ENCODE measurements at places on chromosomes 7 and 10.

GRCh38 chr10:124344931-124345330, 73.8 kb downstream of the OAT start:
- DNase-seq, result no peak

DNA sequence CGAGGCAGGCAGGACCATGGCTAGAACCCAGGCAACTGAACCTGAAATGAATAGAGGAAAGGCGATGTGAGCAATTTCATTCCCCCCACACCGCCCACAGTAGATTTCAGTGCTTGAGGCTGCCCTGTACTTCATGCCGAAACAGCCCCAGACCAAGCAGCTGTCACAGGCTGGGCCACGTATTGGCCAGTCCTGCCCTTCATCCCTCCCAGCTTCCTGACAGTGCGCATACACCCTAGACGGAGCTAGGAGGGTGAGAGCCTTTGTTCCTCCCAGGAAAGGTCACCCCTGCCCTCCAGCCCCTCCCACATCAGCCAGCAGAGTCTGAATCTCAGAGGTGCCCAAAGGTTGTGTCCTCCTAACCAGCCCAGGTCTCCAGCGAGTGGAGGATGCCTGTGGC, 98.8 kb downstream of the ZMIZ1 start:
- no peak for DNase-seq

DNA sequence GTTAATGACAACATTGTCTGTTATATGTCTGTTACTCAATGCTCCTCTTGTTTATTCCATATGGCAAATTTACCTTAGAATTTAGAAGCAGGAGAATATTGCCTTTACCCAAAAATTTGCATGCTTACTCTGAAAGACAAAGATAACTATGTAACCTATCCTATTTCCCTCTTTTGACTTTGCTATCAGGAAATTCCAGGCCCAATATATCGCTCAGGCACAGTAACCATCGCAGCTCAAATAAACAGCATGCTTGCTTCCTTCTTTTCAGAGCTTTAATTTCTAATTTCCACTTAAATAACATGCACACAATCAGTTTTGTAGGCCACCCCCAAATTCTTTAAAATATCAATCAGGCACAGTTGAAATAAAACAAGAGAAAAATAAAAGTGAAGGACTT, 57.8 kb downstream of the EBLN1 start:
- no peak for DNase-seq

GRCh38 chr10:106595281-106595680, 569.2 kb downstream of the SORCS1 start:
- no peak for DNase-seq

- peak; percentile 52 for DNase-seq
Observed at GRCh38 chr7:35801392-35802101, 690 bp downstream of the SEPTIN7 start.

DNA sequence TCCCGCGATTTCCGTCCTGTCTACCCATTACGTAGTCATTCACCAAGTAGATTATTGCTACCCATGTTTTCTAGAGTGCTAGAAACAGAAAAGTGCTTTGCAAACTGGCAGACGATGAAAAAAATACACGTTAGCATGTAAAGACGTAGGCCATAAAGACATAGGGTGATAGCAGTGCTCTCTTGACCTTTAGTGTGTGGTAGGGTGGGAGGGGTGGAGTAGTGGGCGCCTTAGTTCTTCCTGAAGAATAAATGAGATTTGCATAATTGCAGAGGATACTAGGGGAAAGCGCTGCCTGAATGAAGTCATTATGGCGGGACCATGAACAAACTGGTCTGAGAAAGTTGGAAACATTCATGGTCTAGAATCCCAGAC, 948 bp downstream of the ZNF485 start:
- no peak for DNase-seq

DNA sequence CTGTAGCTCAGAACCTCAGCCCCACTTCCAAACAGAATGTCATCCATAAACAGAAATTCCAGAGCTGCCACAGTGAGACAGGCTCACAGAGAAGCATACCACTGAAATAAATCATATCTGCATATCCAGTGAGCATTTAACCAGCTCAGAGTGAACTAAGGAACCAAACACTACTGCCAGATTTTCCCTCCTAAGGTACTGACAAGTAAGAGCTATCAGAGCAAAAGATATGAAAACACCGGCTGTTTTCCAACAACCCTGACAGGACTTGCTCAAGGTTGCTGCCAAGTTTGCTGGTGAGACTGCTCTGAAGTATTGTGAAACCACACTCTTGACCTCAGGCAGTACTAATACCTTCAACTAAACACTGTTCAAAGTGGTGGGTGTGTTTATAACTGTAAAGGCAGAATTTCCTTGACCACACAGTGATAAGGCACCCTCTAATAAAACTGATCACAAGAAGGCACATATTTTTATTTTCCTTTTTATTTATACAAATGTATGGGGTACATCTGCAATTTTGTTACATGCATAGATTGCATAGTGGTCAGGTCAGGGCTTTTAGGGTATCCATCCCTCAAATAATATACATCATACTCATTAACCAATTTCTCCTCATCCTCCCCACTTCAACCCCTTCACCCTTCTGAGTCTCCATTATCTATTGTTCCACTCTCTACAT, 18.3 kb downstream of the SGMS1 start:
- DNase-seq, result no peak

DNA sequence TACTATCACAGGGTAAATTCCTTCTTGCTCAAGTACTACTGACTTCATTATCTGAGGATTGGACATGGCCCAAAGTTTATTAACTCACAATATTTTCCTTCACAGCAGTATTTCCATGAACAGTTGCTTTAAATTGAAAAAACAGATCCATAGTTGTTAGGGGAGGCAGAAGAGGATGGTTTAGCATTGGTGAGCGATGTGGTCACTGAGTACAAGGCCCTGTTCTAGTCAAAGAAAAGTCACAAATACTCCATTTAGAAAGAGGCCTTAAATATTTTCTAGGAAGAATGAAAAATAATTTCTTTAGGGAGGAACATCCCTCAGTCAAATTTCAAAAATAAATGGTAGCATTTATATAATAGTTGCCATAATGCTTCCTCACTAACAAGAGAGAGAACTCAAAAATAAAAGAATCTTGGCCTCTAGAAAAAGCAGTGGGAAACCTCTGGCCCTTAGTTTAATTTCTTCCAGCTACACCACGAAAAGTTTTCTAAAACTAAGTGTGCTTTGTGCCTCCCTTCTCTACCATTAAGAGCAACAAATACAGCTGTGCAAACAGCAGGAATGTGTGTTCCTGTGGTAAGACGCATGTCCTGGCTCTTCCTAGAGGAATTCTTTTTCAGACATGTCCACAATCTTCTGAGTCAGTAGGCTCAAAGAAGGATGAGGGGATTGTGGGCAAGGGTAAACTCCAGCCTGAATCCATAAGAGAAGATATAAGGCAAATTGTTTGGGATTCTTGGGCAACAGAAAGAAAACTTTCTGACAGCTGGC, 105.7 kb downstream of the HOXA1 start:
- DNase-seq, result no peak

DNA sequence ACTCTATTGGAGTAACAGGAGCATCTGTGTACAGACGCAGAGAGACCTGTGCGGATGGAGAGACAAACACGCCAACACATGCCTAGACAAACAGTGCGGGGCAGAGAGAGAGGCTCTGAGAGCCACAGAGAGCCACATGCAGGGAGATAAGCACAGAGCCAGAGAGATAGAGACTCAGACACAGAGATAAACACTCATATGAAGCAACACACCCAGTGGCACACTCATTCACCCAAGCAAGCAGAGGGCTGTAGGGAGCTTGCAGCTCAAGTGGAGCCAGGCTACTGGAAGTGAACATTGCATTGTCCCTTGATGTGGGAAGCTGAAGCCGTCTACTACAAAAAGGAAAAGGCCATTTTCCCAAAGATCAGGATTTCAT, 46.6 kb upstream of the PODXL start:
- no peak for DNase-seq

DNA sequence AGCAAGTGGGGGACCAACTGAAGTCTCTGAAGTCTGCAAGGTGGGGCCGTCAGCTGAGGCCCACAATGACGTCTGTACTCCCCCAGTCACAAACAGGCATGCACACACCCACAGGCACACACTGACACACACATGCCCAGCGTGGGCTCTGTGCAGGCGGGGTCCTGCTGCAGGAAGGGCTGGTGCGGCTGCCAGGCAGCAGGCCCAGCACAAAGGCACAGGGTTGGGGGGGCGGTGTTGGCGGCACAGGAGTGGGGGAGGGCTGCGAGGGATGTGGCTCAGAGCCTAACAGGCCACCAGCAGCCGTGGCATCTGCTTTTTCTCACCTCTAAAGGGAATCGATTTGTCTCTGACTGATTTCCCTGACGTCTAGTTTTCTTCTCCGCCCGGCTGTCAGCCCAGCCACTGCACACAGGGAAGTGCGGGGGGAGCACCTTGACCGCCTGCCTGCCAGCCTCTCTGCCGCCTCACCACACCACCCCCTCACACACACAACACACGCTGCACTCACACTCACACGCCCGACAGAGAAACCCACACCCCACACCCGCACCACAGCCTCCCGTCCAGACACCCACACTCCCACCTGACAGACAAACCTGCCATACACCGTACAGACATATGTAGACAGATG, 43.5 kb upstream of the ZMIZ1 start:
- DNase-seq, result no peak

DNA sequence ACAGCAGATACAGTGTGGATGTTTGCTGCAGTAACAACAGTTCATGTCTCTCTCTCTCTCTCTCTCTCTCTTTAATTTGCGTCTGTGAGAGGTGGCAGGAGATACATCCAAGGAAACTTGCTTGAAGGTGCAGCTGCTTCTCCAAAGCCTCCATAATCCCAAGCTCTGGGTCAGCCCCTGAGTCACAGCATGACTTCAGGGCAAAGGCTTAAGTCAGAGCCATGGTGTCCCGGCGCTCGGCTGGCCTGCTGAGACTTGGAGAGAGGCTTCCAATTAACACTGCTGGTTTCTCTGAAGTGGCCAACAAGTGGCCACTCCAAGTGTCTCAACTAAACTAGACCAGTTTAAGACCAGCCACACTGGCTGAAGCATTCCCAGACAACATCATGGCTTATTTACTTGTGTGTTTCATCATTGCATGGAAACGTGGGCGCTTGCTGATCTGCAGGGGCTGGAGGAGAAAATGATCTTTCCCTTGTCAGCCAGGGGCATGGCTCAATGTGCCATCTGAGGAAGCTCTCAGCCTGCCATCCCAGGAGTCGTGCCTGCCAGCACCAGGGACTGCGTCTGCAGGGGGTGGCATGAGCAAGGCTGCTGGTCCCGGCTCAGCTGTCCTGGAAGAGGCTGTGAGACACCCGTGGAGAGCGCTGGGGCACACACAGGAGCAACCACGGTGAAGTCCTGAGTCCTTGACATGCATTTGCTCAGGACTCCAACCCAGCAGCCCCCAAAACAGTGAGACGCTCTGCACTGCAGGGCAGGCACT, 254.2 kb downstream of the COBL start:
- DNase-seq, result peak; percentile 90

DNA sequence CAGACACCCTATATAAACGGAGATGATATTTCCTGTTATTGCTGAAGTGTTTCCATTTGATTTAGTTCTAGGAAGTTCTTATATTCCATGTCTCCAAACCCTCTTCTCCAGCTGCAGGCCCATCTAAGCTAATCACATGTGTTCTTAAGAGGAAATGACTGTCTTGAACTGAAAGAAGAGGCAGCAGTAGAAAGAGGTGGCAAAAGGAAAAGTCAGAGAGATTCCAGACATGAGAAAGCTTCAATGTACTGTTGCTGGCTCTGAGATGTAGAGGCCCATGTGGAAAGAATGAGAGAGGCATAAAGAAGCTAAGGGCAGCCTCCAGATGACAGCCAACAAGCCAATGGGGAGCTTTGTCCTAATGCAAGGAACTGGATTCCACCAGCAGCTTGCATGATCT, 287.2 kb downstream of the GFRA1 start:
- no peak for DNase-seq

GRCh38 chr7:157708919-157709295, 372.1 kb downstream of the DNAJB6 start:
- no peak for DNase-seq

- DNase-seq, result no peak
Observed at GRCh38 chr10:12333380-12334185, 15.8 kb upstream of the CAMK1D start.

GRCh38 chr7:103752995-103753394, 236.5 kb downstream of the RELN start:
- DNase-seq, result no peak

DNA sequence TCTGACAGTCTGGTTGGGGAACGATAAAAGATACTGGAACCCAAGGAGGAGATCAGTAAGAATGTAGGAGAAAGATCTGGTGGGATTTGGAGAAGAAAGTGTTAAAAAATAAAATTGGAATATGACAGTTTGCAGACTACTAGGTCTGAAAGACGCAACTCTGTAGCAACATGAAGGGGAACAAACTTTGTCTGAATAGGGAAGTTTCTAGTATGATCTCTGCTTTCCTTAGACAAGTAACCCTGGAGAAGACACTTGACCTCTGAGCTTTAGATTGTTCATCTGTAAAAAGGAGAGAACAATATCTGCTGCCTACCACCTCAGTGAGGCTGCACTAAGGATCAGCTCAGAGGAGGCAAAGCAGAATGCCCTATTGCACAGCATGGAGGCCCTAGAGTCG, 3.0 kb upstream of the PRSS1 start:
- DNase-seq, result no peak

GRCh38 chr10:59887972-59888640, 18.2 kb downstream of the CCDC6 start:
- DNase-seq, result no peak

- DNase-seq, result no peak
Observed at GRCh38 chr7:64636386-64636785, 29.5 kb upstream of the ZNF107 start.

DNA sequence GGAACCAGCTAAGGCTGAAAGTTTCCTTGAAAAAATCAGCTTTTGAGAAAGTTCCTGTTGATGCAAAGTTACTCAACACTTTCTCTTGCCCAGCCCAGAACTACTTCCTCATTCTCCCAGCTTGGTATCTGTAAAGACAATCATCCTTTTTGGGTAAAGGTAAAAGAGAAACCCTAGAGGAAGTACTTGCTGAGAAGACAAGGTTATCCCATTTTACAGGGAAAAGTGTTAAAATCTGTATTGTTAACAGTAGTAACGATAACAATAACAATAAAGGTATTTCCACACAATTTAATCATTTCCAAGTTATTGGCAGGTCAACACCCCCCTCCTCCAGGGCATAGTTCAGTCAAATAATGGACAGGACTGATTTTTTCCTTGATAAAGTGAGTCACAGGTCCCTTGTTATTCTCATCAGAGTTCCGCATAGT, 2.4 kb downstream of the ALOX5 start:
- DNase-seq, result no peak

- DNase-seq, result no peak
Observed at GRCh38 chr10:47458466-47459154, 25.3 kb downstream of the ANXA8 start.

DNA sequence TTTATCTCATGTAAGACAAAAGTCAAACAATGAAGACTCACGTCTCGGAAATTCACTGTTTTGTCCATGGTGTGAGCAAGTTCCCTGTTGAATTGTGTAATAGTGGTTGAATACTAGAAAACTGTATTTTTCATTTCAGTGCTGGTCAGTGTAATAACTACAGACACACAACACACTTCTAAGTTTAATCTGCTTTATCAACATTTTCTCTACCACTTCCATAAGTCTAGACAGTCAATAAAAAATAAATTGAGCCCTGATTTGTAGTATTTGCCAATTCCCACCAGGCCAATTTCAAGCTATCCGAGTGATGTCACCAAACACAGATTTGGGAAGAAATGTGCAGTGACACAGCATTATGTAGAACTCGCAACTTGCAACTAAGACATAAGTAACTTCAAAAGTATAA, 81.9 kb downstream of the GPR141 start:
- no peak for DNase-seq

GRCh38 chr7:7099584-7100014, 82.7 kb upstream of the C1GALT1 start:
- DNase-seq, result peak; percentile 3

Data from NCI-H510A (cell line).